GM06990 (cell line): ENCODE measurements at places on chromosomes 7 and 10.

- peak; percentile 55 for DNase-seq
These were observed 36.6 kb upstream of the SRGN start for GRCh38 chr10:69051303-69051702.

GRCh38 chr7:11952972-11953371, 121.0 kb upstream of the THSD7A start:
- no peak for DNase-seq

- DNase-seq = no peak
These were observed 77.3 kb upstream of the MKLN1 start for GRCh38 chr7:131250331-131250730.

GRCh38 chr10:130513686-130514476, 377.7 kb downstream of the GLRX3 start:
- DNase-seq = no peak

DNA sequence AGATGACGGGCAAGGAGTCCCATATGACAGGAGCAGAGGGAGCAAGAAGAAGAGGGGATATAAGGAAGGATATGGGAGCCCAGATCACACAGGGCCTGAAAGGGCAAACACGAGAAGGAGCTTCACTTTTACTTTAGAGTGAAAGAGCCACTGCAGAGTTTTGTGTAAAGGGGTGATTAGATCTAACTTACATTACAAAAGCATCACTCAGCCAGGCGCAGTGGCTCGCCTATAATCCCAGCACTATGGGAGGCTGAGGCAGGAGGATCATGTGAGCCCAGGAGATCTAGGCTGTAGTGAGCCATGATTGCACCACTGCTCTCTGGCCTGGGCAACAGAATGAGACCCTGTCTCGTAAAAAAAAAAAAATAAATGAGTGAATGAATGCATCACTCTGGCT, 91.1 kb downstream of the MPP7 start:
- no peak for DNase-seq

DNA sequence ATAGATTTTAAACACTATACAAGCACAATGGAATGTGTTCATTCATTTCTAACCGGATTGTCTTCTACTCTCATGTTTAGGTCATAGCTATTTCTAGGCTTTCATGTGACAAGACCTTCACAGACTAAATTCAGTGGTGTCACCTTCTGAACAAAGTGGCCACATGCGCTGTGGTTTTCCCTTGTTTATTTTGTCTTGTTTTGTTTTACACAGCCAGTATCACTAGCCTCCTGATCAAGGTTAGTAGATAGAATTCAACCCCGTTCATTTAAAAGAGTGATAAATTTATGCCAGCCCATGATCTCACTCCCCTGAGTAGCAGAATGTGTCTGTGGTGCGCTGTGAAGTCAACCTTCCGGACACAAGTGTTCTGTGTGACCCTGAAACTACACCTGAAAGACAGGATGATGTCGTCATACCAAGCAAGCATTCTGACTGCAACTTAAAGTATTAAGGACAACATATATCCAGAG, 209.1 kb downstream of the CREB5 start:
- DNase-seq = peak; percentile 78

GRCh38 chr10:131494451-131494850, 182.9 kb upstream of the TCERG1L start:
- DNase-seq = no peak

GRCh38 chr10:103820101-103821062, 35.0 kb downstream of the SH3PXD2A start:
- no peak for DNase-seq

- no peak for DNase-seq
These were observed 167.6 kb downstream of the GRID1 start for GRCh38 chr10:86199041-86199440.

GRCh38 chr10:104340641-104341040, 2.4 kb upstream of the ITPRIP start:
- no peak for DNase-seq

DNA sequence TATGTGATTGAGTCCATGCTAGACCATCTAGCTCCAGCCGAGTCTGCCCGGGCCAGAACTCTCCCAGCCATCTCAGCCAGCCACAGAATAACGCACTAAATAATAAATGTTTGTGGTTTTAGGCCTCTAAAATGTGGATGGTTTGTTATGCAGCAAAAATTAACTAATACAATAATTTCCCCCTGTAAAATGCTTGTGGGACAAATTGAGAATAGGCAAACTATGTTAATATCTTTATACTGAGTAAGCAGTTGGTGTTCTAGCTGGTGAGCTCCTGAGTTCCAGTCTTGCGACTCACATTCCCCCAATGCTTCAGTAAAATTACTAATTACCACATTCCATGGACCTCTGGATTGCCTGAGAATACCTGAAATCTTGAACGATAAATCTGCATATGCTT, 316.8 kb upstream of the NFE2L3 start:
- DNase-seq = no peak

DNA sequence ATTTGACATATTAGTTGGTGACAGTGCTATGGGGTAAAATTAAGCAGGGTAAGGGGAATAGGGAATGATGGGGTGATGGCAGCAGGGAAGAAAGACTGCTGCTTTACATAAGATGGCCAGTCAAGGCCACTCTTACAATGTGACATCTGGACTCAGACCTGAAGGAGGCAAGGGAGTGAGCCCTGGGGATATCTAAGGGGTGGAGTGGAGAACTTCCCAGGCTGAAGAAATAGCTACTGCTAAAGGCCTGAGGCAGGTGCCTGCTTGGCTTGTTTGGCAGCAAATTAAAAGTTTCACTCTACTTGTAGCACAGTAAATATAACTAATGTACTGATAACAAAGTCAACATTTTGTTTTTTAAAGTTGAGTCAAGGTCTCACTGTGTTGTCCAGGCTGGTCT, 93.5 kb downstream of the IDE start:
- no peak for DNase-seq

DNA sequence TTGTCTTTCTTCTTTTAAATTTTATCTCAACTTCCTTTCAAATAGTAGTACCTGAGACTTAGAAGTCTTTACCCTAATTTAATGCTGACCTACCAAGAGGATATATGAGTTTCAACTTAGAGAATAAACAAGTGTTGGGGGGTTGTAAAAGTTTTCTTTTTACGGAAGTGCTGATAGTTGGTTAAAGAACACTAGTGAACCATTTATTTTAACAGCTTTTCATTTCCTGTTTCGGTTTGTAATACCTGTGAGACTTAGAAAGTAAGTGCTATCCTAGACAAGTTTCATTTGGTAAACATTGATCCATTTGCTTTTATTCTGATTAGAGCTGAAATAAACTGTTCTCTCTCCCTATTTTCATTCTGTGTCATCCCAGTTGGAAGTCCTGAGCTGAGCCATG, 683.1 kb upstream of the SORCS1 start:
- DNase-seq = no peak

- no peak for DNase-seq
These were observed 109.0 kb downstream of the RNF216 start for GRCh38 chr7:5672468-5672867.

GRCh38 chr7:14834883-14835282, 67.7 kb downstream of the DGKB start:
- DNase-seq = no peak

DNA sequence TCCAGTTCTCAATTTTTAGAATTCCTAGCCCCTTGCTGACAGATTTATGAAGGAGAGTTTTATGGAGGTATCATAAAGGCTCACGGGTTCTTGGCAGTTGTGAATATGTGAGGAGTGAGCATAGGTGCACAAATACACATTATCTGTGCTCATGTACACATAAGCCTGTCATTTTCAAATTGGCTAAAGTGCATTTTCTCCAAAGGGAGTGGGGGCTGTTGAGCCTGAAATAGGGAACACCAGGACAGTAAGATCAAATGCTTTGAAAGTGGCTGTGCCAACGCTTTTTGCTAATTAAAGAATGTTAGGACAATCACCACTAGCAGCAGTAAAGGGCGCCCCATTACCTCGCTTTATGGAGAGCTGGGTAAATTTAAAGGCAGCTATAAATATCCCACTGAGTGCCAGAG, 8.3 kb upstream of the LRRC4 start:
- DNase-seq = no peak

- DNase-seq = no peak
These were observed 88.8 kb downstream of the MYO3A start for GRCh38 chr10:26022831-26023230.

GRCh38 chr10:83522881-83523386, 616.4 kb upstream of the GHITM start:
- no peak for DNase-seq

- DNase-seq = no peak
These were observed 7.2 kb upstream of the LAMTOR4 start for GRCh38 chr7:100141555-100141949.

DNA sequence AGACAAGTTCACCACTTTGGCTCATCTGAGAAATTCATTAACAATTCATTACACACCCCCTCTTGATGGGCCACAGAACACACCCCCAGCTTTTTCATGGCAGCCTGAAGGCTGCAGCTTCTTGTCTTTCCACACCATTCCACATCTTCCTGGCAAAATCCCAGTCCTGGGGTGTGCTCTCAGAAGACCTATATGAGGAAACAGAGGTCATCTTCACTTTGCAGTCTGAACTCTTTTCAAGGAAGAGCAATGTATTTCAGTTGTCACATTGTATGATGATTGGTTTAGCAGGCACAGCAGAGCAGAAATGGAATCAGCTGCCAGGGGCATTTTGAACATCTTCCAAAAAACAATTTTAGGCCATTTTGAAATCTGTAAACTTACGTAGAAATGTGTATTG, 7.8 kb upstream of the LRRC27 start:
- no peak for DNase-seq

- DNase-seq = peak; percentile 14
These were observed 19.1 kb downstream of the ABLIM1 start for GRCh38 chr10:114638821-114639625.

GRCh38 chr10:16854623-16855022, 37.4 kb upstream of the RSU1 start:
- no peak for DNase-seq

- DNase-seq = no peak
These were observed 210.0 kb upstream of the PPP2R2D start for GRCh38 chr10:131690805-131691239.

- no peak for DNase-seq
These were observed 148.7 kb upstream of the LYZL1 start for GRCh38 chr10:29140151-29140550.

GRCh38 chr7:28018856-28019465, 161.6 kb downstream of the JAZF1 start:
- DNase-seq = no peak

GRCh38 chr7:110774071-110774470, 316.9 kb upstream of the LRRN3 start:
- no peak for DNase-seq

- DNase-seq = no peak
These were observed 119.6 kb downstream of the TES start for GRCh38 chr7:116329686-116330503.

- DNase-seq = no peak
These were observed 393.2 kb upstream of the FOXK1 start for GRCh38 chr7:4288791-4289394.

- no peak for DNase-seq
These were observed 35.3 kb upstream of the IFRD1 start for GRCh38 chr7:112414855-112415490.

- no peak for DNase-seq
These were observed 1212.4 kb upstream of the PHF14 start for GRCh38 chr7:9761224-9761623.

DNA sequence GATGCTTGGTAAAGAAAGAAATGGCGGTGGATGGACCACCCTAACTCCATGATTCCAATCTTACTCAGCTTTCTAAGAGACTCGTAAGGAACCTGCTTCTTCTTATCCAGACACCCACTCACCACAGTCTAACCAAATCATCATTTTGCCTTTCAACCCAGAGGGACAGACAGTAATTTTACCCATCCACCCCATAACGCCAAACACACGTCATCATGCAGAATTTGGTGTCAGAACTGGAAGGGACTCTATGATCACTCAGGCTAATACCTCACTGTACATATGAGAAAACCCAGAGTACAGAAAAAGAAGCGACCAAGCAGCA, 388 bp downstream of the ECD start:
- no peak for DNase-seq

GRCh38 chr7:93884541-93884940, 6.0 kb downstream of the TFPI2 start:
- no peak for DNase-seq

DNA sequence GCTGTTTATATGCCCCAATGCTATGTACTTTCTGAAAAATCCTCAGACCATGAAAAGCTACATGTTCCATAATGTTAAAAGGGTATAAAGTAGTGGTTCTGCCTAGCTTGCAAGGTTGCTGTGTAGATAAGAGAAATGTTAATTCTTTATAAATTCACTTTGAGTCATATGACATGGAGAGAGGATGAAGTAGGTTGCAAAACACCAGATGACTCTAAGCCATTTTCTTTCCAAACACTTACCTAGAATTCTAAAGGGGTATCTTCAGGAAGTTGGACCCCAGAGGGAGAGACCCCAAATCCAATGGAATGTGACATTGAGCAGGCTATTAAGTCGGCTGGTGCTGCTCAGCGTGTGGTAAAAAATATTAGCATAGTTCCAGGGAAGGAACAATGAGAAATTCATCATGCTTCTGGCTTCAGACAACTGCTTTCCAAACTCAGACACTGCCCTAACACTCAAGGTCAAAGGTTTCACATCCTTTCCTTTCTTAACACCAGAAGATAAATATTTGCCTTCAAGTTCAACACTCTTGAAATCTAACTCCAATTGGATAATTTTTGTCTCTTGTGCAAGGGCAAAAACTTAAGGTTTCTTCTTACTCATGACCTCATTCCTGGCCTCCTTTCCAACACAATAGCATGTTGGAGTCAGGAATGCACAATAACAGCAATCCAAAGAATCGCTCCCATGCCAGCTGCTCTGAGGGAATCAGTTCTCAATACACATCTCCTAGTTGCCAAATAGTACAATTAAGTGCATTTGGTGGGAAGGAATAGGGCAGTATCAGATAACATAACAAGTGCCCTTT, 100.7 kb upstream of the AFAP1L2 start:
- no peak for DNase-seq

- DNase-seq = no peak
These were observed 17.4 kb downstream of the TES start for GRCh38 chr7:116227678-116228239.

DNA sequence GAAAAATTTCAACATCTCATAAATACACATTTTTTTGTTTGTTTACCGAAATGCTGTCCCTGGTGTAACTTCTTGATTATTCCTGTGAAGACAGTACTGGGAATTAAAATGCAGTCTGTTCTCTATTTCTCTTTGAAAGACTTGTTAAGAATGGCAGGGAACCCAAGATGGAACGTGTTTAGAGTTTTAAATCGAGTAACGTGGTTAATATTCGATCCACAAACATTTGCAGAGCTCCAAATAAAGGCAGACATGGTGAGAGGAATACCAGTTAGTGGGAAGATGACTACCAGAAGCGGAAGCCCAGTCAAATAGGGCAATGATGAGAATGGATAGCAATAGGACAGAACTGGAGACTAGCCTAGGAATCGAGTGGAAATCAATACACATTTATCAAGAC, 6.7 kb downstream of the PON3 start:
- no peak for DNase-seq

GRCh38 chr7:77455321-77455720, 39.2 kb upstream of the GSAP start:
- no peak for DNase-seq
